HT1080 (cell line): ENCODE measurements at places on chromosomes 16 and 17. TPM values are rescaled to one million over a fixed set of nuclear protein-coding genes. Genes with fewer than 3 reads are reported as not detected.

The RPAIN gene
- total RNA-seq, result 45.8 and 68.7 TPM in 2 replicates

- DNase-seq, result no peak
These were observed 6.3 kb downstream of the TTYH2 start for GRCh38 chr17:74219576-74220133.

DNA sequence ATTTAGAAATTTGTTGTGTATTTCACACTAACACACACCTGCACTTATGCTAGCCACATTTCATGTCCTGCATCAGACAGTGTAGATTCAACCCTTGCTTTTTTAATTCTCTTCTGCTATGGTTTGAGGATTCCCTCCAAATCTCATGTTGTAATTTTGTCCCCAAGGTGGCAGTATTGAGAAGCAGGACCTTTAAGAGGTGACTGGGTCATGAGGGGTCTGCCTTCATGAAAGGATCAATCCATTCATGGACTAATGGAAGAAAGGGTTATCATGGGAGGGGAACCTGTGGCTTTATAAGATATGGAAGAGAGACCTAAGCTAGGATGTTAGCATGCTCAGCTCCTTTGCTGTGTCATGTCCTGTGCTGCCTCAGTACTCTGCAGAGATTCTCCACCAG is 1032.2 kb downstream of the CDH11 start:
- DNase-seq, result peak; percentile 40

The KRT24 gene
- total RNA-seq, result not detected in 2 replicates

- no peak for DNase-seq
These were observed at the start of gene SLC4A1 for GRCh38 chr17:44267818-44268490. Gene SLC4A1, minus strand, starts transcription at chr17:44268135. Its CDS starts 5,269 bp downstream, at chr17:44262866.

- no peak for DNase-seq
These were observed 460 bp downstream of the ELOB start for GRCh38 chr16:2776500-2777139.

The ZKSCAN2 gene
- total RNA-seq, result 4.6 and 5.9 TPM in 2 replicates

The ZSCAN10 gene
- total RNA-seq, result not detected in 2 replicates

The CD300LF gene
- total RNA-seq, result not detected in 2 replicates

The KRTAP1-5 gene
- total RNA-seq, result not detected in 2 replicates

- no peak for DNase-seq
These were observed 229.9 kb upstream of the SDK2 start for GRCh38 chr17:73874008-73874720.

DNA sequence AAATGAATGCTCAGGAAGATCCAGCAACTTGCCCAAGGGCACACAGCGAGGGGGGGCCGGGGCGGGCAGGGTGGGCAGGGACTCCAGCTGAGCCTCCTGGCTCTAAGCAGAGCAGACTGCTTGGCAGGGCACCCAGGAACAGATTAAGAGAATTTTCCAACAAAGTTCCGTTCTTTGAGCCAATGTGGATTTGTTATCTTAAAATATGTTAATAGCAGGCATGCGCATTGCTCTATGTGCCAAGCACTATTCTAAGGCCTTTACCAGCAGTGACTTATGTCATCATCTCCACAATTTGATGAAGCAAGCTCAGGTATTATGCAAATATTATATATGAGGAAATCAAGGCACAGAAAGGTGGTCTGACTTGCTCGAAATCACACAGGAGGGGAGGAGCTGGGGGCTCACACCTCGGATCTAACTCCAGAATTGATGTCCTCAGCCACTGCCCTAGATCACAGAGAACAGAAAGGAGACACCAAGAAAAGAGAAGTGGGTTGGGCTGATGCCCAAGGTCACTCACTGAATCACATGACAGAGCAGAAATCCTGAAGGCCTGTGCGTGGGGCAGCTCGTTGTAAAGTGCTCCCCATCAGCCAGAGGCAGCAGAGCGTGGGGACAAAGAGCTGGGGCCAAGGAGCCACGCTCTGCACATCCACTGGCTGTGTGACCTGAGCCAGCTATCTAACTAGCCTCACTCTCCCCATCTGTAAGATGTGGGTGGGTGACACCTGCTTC is 23.2 kb upstream of the MEAK7 start:
- DNase-seq, result no peak

DNA sequence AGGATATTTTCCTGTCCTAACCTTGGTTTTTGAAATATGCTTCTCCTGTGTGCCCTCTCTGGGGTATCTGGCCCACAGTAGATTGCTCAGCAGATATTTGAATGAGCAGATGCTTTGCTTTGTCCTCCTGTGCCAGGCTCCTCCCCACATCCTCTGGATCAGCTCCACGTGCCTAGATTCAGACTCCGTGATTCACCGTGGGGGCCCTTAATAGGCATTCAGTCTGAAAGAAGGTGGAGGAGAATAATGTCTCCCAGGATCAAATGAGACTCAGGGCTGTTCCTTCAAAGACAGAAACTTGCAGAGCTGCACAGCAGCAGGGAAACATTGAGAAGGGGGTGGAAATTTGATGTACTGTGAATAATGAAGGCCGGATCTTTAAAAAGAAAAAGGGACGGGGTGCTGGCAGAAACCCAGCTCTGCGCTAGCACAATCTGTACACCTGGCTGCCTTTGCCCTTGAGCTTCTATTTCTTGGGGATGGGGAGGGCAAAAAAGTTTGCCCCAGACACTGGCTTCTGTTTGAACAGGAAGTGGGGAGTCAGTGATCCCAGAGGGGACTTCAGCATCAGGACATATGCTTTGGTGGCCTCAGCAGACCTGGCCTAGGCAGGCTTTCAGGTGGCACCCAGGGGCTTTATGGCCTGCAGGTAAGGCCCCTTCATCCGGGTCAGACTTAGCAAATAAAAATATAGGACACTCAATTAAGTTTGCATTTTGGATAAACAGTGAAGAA is 15.9 kb upstream of the SLC12A3 start:
- peak; percentile 85 for DNase-seq

DNA sequence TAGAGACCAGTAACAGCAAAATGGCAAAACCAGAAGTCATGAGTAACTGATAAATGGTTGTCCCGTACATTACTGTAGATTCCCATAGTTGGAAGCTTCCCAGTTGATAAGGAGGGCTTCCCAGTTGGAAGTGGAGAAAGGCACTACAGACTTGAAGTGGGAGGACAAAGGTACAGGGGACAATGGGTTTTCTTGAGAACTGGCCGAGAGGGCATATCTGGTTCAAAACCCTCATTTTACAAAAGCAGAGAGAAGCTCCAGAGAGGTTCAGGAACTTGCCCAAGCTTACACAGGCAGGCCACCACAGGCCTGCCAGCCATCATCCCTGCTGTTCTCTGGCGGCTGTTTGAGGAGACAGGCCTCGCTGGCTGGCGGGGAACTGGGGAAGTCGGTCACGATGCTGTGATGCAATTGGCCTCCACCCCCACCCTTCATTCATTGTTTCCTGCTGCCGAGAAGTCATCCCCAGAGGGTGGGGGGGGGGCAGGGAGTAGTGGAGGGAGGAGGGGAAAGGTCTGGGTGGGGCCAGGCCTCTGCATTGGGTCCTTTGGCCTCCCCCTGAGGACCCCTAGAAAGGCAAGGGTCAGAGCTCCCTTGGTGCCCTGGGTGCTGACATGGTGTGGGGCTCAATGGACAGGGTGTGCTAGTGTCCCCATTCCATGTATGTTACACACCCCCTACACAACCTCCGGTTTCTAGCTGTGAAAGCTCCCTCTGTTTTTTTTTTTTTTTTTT is 3.0 kb downstream of the UBALD2 start:
- peak; percentile 61 for DNase-seq

DNA sequence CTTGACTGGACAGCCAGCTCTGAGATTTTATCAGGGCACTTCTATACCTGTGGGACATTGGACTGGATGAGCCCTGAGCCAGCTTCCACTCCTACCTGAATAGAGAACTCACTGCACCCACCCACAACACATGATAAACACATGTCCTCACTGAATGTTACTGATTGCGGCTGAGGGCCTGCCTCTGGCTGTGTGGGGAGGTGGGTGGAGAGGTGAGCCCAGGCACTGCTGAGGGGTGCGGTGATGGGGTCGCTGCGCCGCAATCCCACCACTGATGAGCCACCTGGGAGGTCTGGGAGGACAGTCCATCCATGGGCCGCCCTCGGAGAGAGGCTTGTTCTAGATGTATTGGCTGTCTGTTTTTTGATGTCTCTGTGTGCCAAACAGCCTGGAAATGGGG is 5.4 kb downstream of the TMEM92 start:
- DNase-seq, result no peak

The CCL3 gene
- total RNA-seq, result 0.17 TPM in 1 of 2 replicates, not detected in the other

The NPTX1 gene
- 0.84 and 1.4 TPM in 2 replicates for total RNA-seq

DNA sequence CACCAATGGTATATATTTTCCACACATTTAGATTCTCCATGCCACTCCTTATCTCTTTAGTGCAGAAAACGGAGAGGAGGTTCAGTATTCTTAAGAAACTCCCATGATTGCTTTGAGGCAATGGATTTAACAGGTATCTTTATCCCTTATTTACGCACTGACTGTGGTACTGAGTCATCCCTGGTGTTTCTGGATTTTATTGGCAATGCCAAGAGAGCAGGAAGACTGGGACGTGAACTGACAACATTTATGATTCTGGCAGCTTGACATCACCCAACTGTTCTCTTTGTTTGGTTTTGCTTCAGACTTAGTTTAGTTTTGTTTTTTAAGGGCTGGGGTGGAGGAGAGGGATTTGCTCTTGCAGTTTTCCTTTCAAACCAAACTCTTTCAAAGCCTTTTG is 131.4 kb downstream of the WWOX start:
- peak; percentile 18 for DNase-seq

- peak; percentile 63 for DNase-seq
These were observed 112.0 kb upstream of the SMURF2 start for GRCh38 chr17:64773836-64774761.

DNA sequence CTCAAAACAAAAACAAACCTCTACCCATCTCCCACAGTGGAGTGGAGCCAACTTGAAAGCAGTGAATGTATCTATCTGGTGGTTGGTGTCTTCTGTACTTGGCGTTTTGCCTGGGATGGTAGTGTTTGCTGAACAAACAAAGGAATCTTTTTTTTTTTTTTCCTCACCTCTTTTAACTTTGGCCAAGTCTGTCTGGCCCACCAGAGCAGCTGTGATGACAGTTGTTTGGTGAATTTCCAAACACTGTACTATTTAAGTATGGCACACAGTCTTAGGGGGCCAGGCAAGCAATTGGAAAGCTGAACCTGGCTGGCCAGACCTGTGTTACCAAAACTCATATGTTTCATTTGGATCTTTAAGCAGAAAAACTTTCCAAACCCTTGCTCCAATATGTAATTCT is 101.8 kb upstream of the CDH13 start:
- no peak for DNase-seq

DNA sequence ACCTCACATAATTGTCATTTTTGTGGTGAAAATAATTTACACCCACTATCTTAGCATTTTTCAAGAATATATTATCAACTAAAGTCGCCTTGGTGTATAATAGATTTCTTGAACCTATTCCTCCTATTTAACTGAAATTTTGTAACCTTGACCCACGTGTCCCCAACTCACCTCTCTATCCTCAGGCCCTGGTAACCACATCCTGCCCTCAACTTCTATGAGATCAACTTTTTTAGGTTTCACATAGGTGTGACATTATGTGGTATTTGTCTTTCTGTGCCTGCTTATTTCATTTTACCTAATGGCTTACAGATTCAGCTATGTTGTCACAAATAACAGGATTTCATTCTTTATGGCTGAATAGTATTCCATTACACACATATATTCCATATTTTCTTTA is 73.0 kb upstream of the CNTNAP4 start:
- DNase-seq, result no peak

GRCh38 chr16:82031116-82032084 is 3.7 kb upstream of the HSD17B2 start:
- DNase-seq, result peak; percentile 82

DNA sequence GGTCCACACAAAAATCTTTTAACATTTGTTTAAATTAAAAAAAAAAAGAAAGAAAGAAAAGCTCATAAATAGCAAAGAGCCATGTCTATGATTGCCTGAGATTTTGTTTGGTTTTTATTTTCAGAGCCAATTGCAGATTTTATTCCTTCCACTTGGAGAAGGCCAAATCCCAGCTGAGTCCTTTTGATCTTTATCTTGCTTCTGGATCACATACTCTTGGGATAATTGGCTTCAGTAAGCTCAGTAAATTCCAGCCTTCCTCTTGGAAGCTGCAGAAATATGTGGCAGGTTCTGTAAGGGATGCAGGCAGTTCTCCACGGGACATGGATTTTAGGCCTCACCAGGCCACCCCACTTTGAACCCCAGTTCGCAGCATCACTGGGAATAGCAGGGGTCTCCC is 63.3 kb upstream of the TMC5 start:
- no peak for DNase-seq

The PDF gene
- total RNA-seq, result 44.7 and 59.3 TPM in 2 replicates

DNA sequence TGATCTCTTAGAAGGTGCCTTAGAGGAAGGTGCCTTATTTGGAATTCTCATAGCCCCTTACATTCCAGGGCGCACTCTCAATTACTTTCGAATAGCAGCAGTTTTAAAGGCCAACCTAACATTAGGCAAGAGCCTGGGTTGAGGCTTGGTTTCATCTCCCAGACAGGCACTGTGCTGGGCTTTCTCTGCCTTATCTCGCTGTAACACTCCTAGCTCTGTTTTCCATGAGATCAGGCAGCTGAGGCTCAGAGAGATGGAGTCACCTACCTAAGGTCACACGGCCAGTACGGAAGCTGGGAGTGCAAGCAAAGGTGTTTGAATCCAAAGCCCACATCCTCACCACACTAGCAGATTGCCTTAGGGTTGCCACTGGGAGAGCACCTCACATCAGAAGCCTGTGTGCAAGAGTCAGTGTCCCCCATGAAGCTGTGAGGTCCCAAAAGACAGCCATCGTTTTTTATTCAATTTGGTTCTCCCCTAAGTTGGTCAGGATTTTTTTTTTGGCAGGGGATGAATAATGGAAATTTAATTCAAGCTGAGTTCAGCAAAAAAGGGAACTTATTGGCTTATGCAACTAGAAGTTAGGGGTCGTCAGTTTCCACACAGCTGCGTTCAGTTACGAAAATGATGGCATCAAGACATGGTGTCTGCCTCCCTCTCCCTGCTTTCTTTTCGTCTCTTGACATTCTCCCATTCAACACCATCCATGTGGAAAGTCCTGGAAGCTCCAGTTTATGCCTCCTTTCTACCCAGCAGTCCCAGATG is 206.4 kb downstream of the KATNIP start:
- DNase-seq, result no peak

DNA sequence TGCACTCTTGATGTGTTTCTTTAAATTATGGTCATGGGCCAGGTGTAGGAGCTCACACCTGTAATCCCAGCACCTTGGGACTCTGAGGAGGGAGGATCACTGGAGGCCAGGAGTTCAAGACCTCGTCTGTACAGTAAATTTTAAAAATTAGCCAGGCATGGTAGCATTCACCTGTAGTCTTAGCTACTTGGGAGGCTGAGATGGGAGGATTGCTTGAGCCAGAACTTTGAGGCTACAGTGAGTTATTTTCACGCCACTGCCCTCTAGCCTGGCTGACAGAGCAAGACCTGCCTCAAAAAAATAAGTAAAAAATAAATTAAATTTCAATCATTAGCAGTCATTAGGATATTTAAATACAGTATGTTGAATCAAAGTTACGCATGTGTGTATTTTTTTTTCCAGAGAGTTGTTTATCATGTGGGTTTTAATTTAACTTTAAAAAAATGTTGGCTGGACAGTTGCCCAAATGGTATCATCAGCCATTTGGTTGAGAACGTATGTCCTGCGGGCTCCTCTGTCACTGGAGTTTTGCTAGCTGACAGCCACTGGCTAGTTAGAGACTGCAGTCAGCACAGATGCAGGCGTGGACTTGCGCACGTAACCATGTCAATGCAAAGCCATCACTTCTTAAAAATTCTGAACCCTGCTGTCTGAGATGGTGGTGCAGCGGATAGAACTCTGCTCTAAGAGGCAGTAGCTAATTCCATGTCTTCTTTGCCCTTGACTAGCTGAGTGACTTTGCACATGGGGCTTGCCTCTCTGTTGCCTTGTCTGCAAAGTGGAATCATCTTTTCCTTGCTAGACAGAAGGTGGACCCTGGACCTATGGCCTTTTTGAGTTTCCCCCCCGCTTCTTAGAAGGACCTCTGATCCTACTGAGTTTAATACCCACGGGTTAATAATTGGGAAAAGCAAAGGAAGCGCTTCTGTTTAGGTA is 40.0 kb downstream of the MAPT start:
- no peak for DNase-seq
